ENCODE measurements at places on chromosomes 5 and 9.
A peak's percentile ranks its signal among the peaks of the same experiment; 100 is the strongest.

GRCh38 chr9:72497447-72498046, 23.9 kb upstream of the TMC1 start:
- DNase-seq = no peak

- peak; percentile 62 for DNase-seq
Measured at GRCh38 chr5:36079200-36079781, 12.6 kb upstream of the UGT3A2 start.

- no peak for DNase-seq
Measured at GRCh38 chr9:134283111-134283515, 43.1 kb upstream of the RXRA start.

- DNase-seq = no peak
Measured at GRCh38 chr9:111483439-111483857, 735 bp downstream of the ECPAS start.

DNA sequence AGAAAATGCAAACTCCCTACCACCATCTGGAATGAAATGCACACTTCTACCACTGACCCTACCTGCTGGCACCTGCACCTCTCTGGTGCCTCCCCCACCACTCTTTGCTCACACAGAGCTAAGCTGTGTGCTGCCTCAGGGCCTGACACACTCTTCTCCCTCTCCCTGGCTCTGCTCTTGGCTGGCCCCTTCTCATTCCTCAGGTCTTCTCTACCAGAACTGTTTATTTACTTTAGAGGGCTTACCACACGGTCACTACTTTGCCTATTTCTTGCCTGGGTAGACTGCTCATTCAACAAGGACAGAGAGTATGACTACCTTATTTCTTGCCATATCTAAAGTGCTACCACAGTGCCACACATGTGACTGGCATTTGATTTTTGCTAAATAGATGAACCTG, 3.3 kb downstream of the REEP5 start:
- DNase-seq = no peak

DNA sequence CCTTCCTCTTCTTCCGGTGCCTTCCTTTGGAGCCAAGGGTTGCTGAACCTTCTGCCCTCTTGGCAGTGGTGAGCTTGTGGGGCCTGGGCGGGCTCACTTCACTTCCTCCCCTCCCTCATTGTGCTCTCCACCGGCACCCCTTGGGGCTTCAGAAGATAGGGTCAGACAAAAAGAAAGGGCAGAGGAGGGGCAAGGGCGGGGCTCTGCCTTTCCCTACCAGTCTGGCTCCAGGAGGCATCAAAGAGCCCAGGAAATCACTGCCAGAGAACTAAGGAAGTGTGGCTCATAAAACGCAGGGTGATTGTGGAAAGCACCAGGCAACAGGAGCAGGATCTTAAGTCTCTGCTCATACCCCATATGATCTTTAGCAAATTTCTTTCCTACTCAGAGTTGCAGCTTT, 34.8 kb downstream of the ACOT12 start:
- DNase-seq = peak; percentile 54

- DNase-seq = no peak
Measured at GRCh38 chr9:34891386-34891785, 66.7 kb upstream of the PHF24 start.
